ENCODE measurements at places on chromosomes 13 and 19. TPM values are rescaled to one million over a fixed set of nuclear protein-coding genes. Genes with fewer than 3 reads are reported as not detected.

GRCh38 chr13:72504131-72504841 lies 223.1 kb downstream of the MZT1 start:
- H3K27ac ChIP-seq, result no peak overlapping the region
- no peaks in the 10 kb centered on the region for H3K36me3 ChIP-seq
- H3K4me1 ChIP-seq, result no peaks in the 10 kb centered on the region
- H3K4me3 ChIP-seq, result no peak overlapping the region
- H3K27me3 ChIP-seq, result no peaks in the 10 kb centered on the region

DNA sequence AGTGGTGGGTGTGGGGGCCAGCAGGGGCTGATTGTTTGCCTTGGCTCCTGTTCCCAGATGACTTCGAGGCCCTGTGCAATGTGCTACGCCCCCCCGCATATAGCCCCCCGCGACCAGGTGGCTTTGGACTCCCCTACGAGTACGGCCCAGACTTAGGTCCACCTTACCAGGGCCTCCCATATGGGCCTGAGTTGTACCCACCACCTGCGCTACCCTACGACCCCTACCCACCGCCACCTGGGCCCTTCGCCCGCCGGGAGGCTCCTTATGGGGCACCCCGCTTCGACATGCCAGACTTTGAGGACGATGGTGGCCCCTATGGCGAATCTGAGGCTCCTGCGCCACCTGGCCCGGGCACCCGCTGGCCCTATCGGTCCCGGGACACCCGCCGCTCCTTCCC lies 25.7 kb downstream of the LTBP4 start:
- H3K4me1 ChIP-seq, result no peaks in the 10 kb centered on the region
- no peaks in the 10 kb centered on the region for H3K27me3 ChIP-seq
- H3K27ac ChIP-seq, result no peak overlapping the region
- no peak for DNase-seq
- peaks cover 42% of the 10 kb centered on the region for H3K36me3 ChIP-seq
- H3K4me3 ChIP-seq, result no peak overlapping the region

GRCh38 chr13:44362394-44363040 lies 11.1 kb upstream of the SERP2 start:
- peaks cover 3% of the 10 kb centered on the region for H3K4me1 ChIP-seq
- H3K27me3 ChIP-seq, result no peaks in the 10 kb centered on the region
- DNase-seq, result no peak

GRCh38 chr19:55488986-55489710 lies 912 bp downstream of the SSC5D start:
- H3K27me3 ChIP-seq, result no peaks in the 10 kb centered on the region
- peak overlapping the region; percentile 63 for H3K4me3 ChIP-seq
- no peaks in the 10 kb centered on the region for H3K36me3 ChIP-seq
- H3K4me1 ChIP-seq, result peaks cover 29% of the 10 kb centered on the region
- no peak overlapping the region for H3K27ac ChIP-seq

- DNase-seq, result no peak
- H3K4me3 ChIP-seq, result no peak overlapping the region
- H3K27ac ChIP-seq, result no peak overlapping the region
- H3K4me1 ChIP-seq, result no peaks in the 10 kb centered on the region
- H3K27me3 ChIP-seq, result no peaks in the 10 kb centered on the region
Measured at GRCh38 chr13:98813993-98814392, 61.5 kb upstream of the SLC15A1 start.

- no peak for DNase-seq
- no peaks in the 10 kb centered on the region for H3K27me3 ChIP-seq
- no peaks in the 10 kb centered on the region for H3K4me1 ChIP-seq
Measured at GRCh38 chr19:40300668-40301067, 15.5 kb upstream of the AKT2 start.

DNA sequence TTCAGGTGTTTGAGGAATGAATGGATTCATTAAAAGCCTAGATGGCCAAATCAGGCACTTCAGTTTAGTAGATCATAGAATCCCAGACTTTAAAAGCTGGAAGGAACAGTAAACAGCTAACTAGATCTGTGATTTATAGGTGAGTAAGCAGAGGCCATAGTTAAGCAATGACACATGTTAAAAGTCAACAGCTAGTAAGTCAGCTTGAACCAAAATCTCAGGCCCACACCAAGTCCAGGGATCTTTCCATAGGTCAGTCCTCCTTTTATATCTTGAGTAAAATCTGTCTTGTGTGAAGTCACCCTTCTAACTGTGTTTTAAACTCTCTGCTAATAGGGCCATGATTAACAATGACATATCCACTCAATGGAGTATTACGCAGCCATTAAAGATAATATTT lies 275.5 kb upstream of the SOX21 start:
- no peak overlapping the region for H3K27ac ChIP-seq

The OLFM4 gene
- total RNA-seq, result 1.2 TPM

The TEX26 gene
- not detected for total RNA-seq

DNA sequence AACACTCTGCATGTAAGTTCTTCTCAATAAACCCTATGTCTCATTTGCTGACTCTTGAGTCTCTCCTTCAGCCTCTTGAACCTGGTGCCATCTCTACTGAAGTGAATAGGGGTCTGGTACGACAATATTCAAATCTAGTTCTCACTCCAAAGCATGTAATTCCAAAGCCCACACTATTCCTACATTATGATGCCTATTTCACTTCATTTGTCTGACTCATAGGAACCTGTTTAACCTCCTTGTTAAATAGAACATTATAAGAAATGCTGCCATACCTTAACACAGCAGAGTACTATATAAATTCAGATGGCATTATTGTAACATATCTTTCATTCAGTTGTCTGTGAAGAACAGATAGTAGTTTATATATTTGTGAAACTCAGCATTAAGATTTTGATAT lies 67.1 kb downstream of the STARD13 start:
- no peak overlapping the region for H3K4me3 ChIP-seq
- H3K27ac ChIP-seq, result no peak overlapping the region
- DNase-seq, result no peak

GRCh38 chr19:18491995-18492953 lies 29.6 kb downstream of the ELL start:
- DNase-seq, result no peak
- no peak overlapping the region for H3K4me3 ChIP-seq
- no peaks in the 10 kb centered on the region for H3K27me3 ChIP-seq
- H3K36me3 ChIP-seq, result no peaks in the 10 kb centered on the region
- no peak overlapping the region for H3K27ac ChIP-seq

- H3K36me3 ChIP-seq, result no peaks in the 10 kb centered on the region
- no peak for DNase-seq
- H3K4me3 ChIP-seq, result no peak overlapping the region
- H3K27me3 ChIP-seq, result no peaks in the 10 kb centered on the region
- no peaks in the 10 kb centered on the region for H3K4me1 ChIP-seq
- no peak overlapping the region for H3K27ac ChIP-seq
Measured at GRCh38 chr13:72104656-72105180, 237.7 kb upstream of the DACH1 start.

DNA sequence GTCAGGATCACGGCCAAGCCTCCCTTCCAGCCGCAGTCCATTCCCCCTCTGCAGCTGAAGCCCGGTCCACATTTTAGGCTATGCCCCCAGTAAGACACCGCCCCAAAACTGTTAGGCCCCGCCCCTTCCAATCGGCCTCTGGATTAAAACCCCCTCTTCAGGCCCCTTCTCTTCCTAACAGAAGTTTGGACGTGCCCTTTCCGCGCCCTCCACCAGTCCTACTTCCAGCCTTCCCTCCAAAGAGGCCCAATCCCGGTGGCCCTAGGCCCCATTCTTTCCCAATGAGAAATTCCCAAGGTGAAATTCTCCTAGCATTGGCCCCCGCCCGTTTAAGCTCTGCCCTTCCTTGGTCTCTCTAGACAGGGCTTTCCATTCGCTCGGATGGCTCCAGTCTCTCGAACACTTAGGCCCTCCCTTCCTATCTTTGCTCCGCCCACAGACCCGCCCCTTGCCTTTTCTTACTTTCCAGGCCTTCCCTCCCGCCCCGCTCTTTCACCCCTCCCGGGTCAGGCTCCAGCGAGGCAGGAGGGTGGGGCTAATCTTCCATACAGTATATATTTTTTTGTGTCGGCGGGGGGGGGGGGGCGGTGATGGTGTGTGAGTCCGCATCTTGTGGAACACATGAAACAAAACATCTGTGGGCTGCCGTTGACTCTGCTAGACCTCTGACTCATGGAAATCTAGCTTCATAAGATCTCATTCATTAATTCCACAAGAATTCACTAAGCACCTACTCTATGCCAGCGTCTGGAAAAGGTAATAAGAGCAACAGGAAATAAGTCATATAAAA lies 13.6 kb downstream of the LTBP4 start:
- H3K27me3 ChIP-seq, result no peaks in the 10 kb centered on the region
- no peak for DNase-seq
- peaks cover 18% of the 10 kb centered on the region for H3K4me1 ChIP-seq
- peak overlapping the region; percentile 57 for H3K4me3 ChIP-seq
- H3K36me3 ChIP-seq, result peaks cover 27% of the 10 kb centered on the region

GRCh38 chr13:31898378-31899071 lies 133.0 kb upstream of the FRY start:
- no peak for DNase-seq
- peaks cover 23% of the 10 kb centered on the region for H3K4me1 ChIP-seq
- no peaks in the 10 kb centered on the region for H3K36me3 ChIP-seq

- H3K27me3 ChIP-seq, result no peaks in the 10 kb centered on the region
- H3K4me1 ChIP-seq, result peaks cover 63% of the 10 kb centered on the region
- peak overlapping the region; percentile 17 for H3K4me3 ChIP-seq
- peak overlapping the region; percentile 20 for H3K27ac ChIP-seq
- no peak for DNase-seq
Measured at GRCh38 chr13:97249093-97249795, 27.1 kb downstream of the MBNL2 start.

The AP1M2 gene
- total RNA-seq, result 2.3 TPM

DNA sequence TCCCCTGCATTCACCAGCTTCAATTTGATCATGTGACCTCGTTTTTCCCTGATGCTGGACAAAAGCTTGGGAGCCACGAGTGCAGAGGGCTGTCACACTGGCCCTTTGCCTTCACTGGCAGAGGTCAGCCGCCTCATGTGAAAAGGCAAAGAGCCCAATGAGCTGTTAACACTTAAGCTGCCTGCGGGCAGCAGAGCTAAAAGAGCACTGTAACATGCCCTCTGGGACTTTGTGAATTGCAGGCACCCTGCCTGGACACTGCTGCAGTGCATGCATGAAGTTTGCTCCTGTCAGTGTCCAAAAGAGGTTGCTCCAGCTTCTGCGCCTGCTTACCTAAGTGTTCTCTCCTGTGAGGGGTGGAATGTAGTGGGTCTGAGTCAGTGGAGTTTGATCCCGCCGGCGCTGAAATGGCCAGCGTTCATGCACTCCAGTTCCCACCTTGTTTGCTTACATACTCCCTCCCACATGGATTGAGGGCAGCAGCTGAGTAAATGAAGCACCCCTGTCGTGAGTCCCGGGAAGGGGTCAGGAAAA lies 193.7 kb downstream of the RFC3 start:
- H3K27me3 ChIP-seq, result no peaks in the 10 kb centered on the region
- H3K27ac ChIP-seq, result no peak overlapping the region
- no peaks in the 10 kb centered on the region for H3K4me1 ChIP-seq
- DNase-seq, result no peak
- no peaks in the 10 kb centered on the region for H3K36me3 ChIP-seq
- H3K4me3 ChIP-seq, result no peak overlapping the region

The ZNF430 gene
- 19.3 TPM for total RNA-seq

The IFI30 gene
- 72.3 TPM for total RNA-seq

GRCh38 chr13:79869326-79869725 lies 388.4 kb downstream of the NDFIP2 start:
- no peak for DNase-seq
- H3K27ac ChIP-seq, result no peak overlapping the region
- no peak overlapping the region for H3K4me3 ChIP-seq
- no peaks in the 10 kb centered on the region for H3K27me3 ChIP-seq

The MISP gene
- 2.2 TPM for total RNA-seq

- no peaks in the 10 kb centered on the region for H3K4me1 ChIP-seq
- H3K27me3 ChIP-seq, result no peaks in the 10 kb centered on the region
- DNase-seq, result no peak
- no peaks in the 10 kb centered on the region for H3K36me3 ChIP-seq
Measured at GRCh38 chr13:111515635-111516034, 195.2 kb downstream of the TEX29 start.

DNA sequence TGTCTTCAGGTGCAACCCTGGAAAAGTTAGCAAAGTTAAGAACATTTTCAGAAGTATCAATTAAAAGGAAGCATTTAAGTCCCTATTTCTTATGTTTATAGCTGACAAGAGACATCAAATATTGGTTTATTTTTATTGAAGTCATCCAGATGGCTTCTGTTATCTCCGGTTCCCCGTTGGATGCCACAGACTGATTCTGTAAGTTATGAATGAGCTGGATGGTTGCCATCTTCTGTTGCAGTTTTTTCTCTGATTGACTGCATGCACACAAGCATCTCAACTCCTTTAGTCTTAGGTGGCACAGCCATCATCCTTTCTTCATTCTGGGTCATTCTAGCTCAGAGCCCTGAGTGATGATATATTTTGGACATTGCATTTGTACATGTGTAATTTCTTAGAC lies 10.6 kb upstream of the OXGR1 start:
- H3K27ac ChIP-seq, result no peak overlapping the region
- H3K4me3 ChIP-seq, result no peak overlapping the region
- H3K36me3 ChIP-seq, result no peaks in the 10 kb centered on the region
- H3K27me3 ChIP-seq, result no peaks in the 10 kb centered on the region
